Tracheal epithelial cell (primary cell): ENCODE measurements at places on chromosomes 4 and X. TPM values are rescaled to one million over a fixed set of nuclear protein-coding genes. Genes with fewer than 3 reads are reported as not detected.

Gene CDS1
- 16.1 and 39.0 TPM in 2 replicates for total RNA-seq

Gene CT47B1
- total RNA-seq: not detected in 2 replicates

Gene TKTL2
- not detected in 2 replicates for total RNA-seq

Gene CTAG1B
- not detected in 2 replicates for total RNA-seq

Gene SH3BGRL
- total RNA-seq: 15.2 and 19.2 TPM in 2 replicates

Gene PLK4
- total RNA-seq: 2.4 and 6.6 TPM in 2 replicates

Gene MAML3
- 0.48 and 1.9 TPM in 2 replicates for total RNA-seq

Gene SPIN2A
- not detected in 2 replicates for total RNA-seq

Gene PGAM4
- total RNA-seq: not detected in 2 replicates

Gene GNRHR
- 0.43 TPM in 1 of 2 replicates, not detected in the other for total RNA-seq

Gene HPGDS
- not detected in 2 replicates for total RNA-seq

Gene JCHAIN
- total RNA-seq: not detected in 2 replicates

Gene CXCL1
- total RNA-seq: 2.6 and 92.1 TPM in 2 replicates

Gene FTSJ1
- 147 and 163 TPM in 2 replicates for total RNA-seq

Gene MMRN1
- total RNA-seq: 1.5 and 2.2 TPM in 2 replicates

Gene DMRTC1
- not detected in 2 replicates for total RNA-seq

Gene LRIT3
- total RNA-seq: 0.21 TPM in 1 of 2 replicates, not detected in the other

Gene ZAR1
- not detected in 2 replicates for total RNA-seq

Gene TSPAN6
- 25.2 and 25.5 TPM in 2 replicates for total RNA-seq

Gene MAGEA12
- total RNA-seq: not detected in 2 replicates

Gene SOX3
- total RNA-seq: not detected in 2 replicates

Gene RPL34
- total RNA-seq: 668 and 990 TPM in 2 replicates

Gene LONRF3
- 0.21 and 1.7 TPM in 2 replicates for total RNA-seq

Gene LNX1
- total RNA-seq: 1.7 and 4.0 TPM in 2 replicates

Gene FMR1NB
- not detected in 2 replicates for total RNA-seq

Gene MSX1
- 0.24 TPM in 1 of 2 replicates, not detected in the other for total RNA-seq

Gene ADAM29
- total RNA-seq: not detected in 2 replicates

Gene DDIT4L
- 0.43 and 1.2 TPM in 2 replicates for total RNA-seq
